ENCODE measurements at places on chromosomes 4 and X. TPM values are rescaled to one million over a fixed set of nuclear protein-coding genes. Genes with fewer than 3 reads are reported as not detected.

GRCh38 chr4:62301500-62301899, 1101.4 kb downstream of the ADGRL3 start:
- H3K27me3 ChIP-seq = no peaks in the 10 kb centered on the region
- H3K4me3 ChIP-seq = no peak overlapping the region
- no peaks in the 10 kb centered on the region for H3K36me3 ChIP-seq
- H3K27ac ChIP-seq = no peak overlapping the region

DNA sequence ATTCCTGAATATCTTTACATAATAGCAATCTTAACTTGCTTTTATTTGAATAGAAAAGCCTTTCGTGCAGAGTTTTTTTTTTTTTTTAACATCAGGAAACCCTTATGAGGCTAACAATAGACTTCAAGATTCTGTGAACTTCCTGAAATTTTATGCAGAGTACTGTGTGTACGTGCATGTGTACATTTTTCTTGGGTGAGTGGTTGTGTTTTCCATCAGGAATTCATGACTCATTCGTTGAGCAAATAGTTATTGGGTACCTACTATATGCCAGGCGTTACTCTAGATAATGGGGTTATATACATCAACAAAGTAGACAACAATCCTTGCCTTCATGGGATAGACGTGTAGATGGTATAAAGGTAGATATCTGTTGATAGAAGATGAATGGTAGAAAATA, 59.1 kb downstream of the MRPL1 start:
- H3K27me3 ChIP-seq = no peaks in the 10 kb centered on the region
- peak overlapping the region; percentile 62 for H3K27ac ChIP-seq
- H3K4me3 ChIP-seq = no peak overlapping the region

GRCh38 chrX:21926116-21926515, 14.4 kb upstream of the SMS start:
- no peak for DNase-seq
- H3K4me3 ChIP-seq = no peak overlapping the region
- H3K4me1 ChIP-seq = no peaks in the 10 kb centered on the region
- no peaks in the 10 kb centered on the region for H3K36me3 ChIP-seq

Gene SPANXD
- not detected for total RNA-seq

- no peak overlapping the region for H3K4me3 ChIP-seq
- H3K4me1 ChIP-seq = no peaks in the 10 kb centered on the region
- no peak for DNase-seq
- H3K27me3 ChIP-seq = no peaks in the 10 kb centered on the region
- no peaks in the 10 kb centered on the region for H3K36me3 ChIP-seq
- no peak overlapping the region for H3K27ac ChIP-seq
Measured at GRCh38 chr4:108135549-108136209, 33.1 kb downstream of the LEF1 start.

GRCh38 chr4:99637174-99637573, 20.5 kb downstream of the C4orf54 start:
- no peak for DNase-seq
- H3K36me3 ChIP-seq = no peaks in the 10 kb centered on the region
- H3K4me1 ChIP-seq = no peaks in the 10 kb centered on the region
- no peaks in the 10 kb centered on the region for H3K27me3 ChIP-seq

Gene SLC9B1
- not detected for total RNA-seq

DNA sequence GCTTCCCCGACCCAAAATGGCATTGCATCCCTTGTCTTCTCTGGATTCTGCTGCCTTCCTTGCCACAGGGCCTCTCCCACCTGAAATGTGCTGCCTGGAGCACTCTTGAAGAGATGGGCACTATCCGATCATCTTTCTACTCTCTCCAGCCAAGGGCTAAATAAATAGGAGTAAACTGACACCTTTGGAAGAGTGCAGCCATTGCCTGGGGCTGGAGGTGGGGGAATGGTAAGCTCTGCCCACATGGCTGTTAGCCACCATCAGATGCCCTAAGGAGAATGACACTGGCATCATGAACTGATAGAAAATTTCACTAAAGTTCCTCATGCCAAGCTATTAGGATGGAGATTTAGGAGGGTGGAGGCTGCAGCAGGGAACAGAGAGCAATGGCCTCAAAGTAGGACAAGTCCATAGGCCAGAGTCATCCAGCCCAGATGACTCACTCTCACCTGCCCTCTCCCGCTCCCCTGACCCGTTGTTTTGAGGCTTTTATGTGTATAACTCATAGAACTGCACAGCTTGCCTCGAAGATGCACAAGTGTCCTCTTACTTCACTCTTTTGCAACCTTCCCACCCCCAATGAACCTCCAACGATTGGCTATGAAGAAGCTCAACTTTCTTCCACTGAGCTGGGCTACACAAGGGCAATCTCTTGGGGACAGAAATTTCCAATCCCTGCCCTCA, 822 bp upstream of the PFKFB1 start:
- H3K27me3 ChIP-seq = no peaks in the 10 kb centered on the region
- H3K4me1 ChIP-seq = no peaks in the 10 kb centered on the region
- DNase-seq = no peak
- no peak overlapping the region for H3K27ac ChIP-seq

Gene C4orf51
- total RNA-seq = not detected

- no peak overlapping the region for H3K27ac ChIP-seq
- no peaks in the 10 kb centered on the region for H3K27me3 ChIP-seq
- no peaks in the 10 kb centered on the region for H3K36me3 ChIP-seq
- no peaks in the 10 kb centered on the region for H3K4me1 ChIP-seq
- DNase-seq = peak; percentile 12
Measured at GRCh38 chr4:7427831-7428260, 6.9 kb downstream of the PSAPL1 start.

Gene APELA
- total RNA-seq = 0.23 TPM

- no peak overlapping the region for H3K27ac ChIP-seq
- no peaks in the 10 kb centered on the region for H3K27me3 ChIP-seq
- DNase-seq = no peak
- H3K36me3 ChIP-seq = no peaks in the 10 kb centered on the region
- H3K4me1 ChIP-seq = no peaks in the 10 kb centered on the region
Measured at GRCh38 chr4:65367306-65367705, 303.0 kb downstream of the EPHA5 start.

Gene BBS12
- total RNA-seq = 8.5 TPM

GRCh38 chr4:143728166-143728565, 27.7 kb upstream of the FREM3 start:
- DNase-seq = no peak
- no peaks in the 10 kb centered on the region for H3K36me3 ChIP-seq
- H3K27me3 ChIP-seq = no peaks in the 10 kb centered on the region
- H3K27ac ChIP-seq = no peak overlapping the region

Gene MAGEE2
- total RNA-seq = 0.20 TPM

Data from upper lobe of left lung (tissue), 6 donors.